ENCODE measurements at places on chromosomes 1 and 21.
A peak's percentile ranks its signal among the peaks of the same experiment; 100 is the strongest.

DNA sequence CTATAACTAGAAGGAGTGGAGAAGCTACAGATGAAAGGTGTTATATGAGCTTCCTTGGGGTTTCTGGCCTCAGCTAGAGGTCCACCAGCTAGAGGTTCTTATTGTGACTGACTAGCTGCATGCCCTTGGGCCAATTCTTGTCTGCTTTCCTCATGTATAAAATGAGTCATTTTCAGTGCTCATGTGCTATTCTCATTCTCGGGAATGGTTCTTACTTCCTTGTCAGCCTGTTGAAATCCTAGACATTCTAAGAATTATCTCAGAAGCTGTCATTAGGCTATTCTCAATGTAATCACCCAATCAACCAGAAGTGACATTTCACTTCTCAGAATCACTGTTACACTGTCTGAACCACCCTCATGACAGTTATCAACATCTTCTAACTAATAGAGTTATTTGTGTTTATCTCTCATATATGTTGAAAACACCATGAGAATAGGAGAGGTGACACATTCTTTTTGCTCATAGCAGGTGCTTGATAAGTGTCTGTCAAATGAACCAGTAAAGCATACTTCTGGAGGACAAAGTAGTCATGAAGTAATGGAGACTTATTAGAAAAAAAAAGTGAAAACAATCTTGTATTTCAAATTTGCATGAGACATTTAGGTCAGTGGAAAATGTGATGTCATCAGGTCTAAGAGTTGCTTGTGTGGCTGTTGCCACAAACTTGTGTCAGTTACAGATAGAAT, 122.8 kb upstream of the IVNS1ABP start:
- DNase-seq, result peak; percentile 90

- DNase-seq, result no peak
Observed at GRCh38 chr1:231774719-231775335, 148.2 kb downstream of the DISC1 start.

DNA sequence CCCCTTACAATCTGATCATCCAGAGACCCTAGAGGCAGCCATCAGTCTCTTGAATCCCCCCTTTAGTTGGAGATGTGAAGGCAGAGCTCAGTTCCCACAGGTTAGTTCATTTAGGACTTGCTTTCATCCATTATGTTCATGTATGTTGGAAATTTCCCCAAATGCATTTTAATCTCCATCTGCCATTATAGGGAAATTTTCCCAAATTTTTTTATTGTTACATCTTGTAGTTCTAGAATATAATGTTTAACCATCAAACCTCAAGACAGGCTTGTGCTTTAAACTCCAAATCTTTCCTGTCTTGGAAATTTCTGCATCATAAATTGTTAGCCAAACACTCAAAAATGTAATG, 68.4 kb downstream of the RRAGC start:
- no peak for DNase-seq

DNA sequence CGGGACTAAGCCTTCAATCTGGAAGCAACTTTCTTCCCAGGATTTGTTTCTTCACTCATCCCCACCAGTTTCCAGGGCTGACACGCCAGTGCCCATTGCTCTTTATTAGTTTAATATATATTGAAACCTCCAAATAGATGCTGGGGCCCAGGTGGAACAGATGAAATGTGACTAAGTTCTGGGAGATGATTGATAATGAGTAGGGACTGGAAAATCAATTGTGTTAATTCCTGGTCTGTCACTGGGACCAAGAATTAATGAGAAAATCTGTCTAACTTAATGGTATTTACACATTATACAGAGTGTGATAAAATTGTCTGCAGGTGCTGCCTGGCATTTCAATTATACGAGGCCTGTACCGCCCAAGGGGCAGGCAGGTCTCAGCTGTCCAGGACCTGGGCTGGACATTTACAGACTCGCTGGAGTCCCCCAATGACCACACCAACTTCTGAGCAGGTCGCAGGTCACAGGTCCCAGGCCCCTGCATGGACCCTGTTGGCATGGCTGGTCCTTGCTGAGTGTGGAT, 35.8 kb downstream of the UBIAD1 start:
- no peak for DNase-seq

DNA sequence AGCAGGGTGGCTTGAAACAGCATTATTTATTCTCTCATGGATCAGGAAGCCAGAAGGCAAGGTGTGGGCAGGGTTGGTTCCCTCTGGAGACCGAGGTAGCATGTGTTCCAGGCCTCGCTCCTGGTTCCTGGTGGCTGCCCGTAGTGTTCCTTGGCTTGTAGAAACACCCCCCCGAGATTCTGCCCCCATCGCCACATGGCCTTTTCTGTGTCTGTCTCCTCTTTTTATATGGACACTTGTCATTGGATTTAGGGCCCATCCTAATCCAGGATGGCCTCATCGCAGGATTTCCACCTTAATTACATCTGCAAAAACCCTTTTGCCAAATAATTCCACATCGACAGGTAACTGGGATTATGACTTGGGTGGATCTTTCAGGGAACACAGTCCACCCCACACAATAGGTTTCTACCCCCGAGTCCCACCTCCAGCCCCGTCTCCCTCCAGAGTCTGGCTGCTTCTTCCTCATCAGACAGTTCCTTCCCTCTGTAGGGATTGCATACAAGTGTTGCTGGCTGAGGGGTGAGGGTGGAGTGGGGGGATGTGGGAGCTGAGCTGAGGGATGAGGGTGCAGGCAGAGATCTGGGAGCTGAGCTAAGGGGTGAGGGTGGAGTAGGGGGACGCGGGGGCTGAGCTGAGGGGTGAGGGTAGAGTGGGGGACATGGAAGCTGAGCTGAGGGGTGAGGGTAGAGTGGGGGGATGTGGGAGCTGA, 12.3 kb upstream of the NPHP4 start:
- no peak for DNase-seq

DNA sequence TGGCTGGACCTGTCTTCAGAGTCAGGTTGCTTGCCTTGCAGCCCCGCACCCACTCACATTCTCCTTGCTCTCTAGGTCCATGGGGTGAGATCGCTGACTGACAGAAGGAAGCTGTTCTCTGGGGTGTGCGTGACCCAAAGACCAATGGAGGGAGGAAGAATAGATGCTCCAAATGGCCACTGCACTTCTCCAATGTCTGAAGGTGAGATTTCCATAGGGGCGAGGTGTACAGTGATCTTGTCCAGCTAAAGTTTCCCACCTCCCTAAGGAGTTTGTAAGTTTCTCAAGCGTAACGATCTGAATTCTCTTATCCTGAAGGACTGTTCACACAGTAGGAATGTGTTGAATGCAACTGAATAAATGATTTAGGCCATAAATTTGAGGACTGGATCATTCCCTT, 211.9 kb upstream of the IRF2BP2 start:
- DNase-seq, result no peak

DNA sequence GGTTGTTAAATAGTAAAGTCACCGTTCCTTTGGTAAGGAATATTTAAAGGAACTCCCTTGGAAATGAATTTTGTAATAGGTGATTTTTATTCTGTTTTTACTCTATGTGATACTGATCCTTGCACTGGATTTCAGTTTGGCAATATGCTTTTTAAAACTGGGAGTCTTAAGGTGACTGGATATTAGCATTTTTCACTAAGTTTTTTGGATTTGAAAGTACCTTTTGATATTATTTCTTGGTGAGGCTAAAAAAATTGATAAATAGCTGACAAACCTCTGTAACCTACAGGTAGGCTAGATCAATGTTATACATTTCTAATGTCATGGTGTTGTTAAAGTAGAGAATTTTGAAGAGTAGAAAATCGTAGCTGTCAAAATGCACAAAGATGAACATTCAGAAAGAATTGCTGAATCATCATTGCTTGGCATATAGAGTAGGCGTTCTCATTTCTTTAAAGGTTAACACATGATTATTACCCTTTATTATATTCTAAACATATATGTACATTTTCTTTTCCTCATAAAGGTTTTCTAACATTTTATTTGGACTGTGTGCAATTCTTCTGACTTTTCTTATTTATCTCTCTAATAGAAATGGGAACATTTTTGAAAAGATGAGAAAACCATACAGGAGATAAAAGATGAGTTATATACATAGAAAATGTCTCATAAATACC, 1.5 kb upstream of the DNAJB4 start:
- DNase-seq, result peak; percentile 51

GRCh38 chr1:109617291-109617801, 2.1 kb downstream of the GNAT2 start:
- peak; percentile 92 for DNase-seq

- peak; percentile 75 for DNase-seq
Observed at GRCh38 chr1:81126989-81127581, 673.6 kb upstream of the ADGRL2 start.

DNA sequence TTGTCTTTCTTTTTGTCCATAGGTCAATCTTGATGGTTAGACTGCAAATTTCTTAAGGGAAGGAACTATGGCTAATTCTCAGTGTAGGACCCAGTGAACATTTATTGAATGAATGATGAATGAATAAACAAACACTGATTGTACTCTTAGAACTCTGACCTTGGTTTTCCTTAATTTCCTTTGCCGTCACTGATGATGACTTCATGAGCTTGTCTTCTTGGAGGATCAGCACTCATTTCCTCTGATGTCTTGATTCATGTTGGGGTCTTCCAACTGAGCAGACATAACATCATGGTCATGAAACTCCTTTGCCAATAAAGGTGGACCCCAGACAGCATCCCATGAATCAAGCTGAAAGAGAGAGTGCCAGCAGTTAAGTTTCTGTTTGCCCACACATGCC, 96.3 kb downstream of the PLPP3 start:
- DNase-seq, result no peak

DNA sequence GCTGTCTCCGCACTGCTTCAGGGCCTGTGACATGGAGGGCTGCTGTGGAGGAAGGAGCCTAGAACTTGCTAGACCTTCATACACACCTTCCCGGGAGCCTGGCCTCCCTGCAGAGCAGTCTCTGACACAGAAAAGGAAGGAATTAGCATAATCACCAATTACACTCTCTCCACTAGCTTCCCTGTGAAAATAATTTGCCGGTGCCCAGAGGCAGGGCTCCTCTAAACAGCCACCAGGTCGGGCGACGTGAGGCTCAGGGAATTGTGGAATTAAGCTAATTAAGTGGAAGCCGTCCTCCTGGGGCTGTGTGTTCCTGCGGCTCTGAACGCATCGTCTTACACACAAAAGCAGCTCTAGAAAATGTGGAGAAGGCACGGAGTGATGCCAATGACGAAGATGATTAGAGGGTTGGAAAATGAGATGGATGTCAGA, 82.6 kb downstream of the NENF start:
- DNase-seq, result no peak

DNA sequence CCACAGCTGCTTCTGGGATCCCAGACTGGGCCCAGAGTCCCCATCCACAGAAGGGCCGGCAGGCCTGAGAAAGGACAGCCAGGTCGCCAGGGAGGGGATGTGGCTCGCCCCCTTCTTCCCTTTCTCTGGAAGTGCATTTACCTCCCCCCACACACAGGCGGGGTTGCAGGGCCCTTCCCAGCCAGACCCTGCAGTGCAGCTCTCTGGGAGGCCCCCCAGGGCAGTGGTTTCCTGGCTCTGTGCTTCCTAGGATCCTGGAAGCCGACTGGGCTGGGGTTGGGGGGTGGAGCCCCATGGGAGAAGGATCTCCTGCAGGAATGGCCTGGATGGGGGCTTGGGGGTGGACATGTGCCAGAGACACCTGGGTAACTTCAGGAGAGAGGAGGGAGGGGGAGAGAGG, 4.2 kb upstream of the COL6A1 start:
- peak; percentile 20 for DNase-seq

- DNase-seq, result no peak
Observed at GRCh38 chr1:67571406-67571805, 113.6 kb upstream of the GADD45A start.

- DNase-seq, result no peak
Observed at GRCh38 chr21:32592929-32593502, 7.7 kb upstream of the TCP10L start.

GRCh38 chr1:31181515-31182343, 58.0 kb downstream of the NKAIN1 start:
- DNase-seq, result peak; percentile 56

DNA sequence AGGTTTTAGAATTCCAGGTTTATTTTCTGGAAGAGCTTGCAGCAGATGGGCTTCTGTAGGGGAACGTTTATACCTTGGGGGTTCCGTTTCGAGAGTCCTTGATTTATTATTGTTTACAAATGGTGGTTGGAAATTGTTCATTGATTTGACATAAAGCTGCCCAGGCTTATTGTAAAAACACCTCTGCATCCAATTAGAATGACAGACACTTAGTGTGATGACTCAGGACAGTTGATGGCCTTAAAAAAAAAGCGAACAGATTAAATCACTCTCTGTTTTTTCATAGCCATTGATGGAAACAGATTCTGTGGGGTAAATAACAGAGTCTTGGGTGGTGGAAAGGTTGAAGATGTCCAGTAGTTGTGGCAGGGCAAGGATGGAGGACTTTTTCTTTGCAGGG, 35.4 kb downstream of the GALNT2 start:
- no peak for DNase-seq

DNA sequence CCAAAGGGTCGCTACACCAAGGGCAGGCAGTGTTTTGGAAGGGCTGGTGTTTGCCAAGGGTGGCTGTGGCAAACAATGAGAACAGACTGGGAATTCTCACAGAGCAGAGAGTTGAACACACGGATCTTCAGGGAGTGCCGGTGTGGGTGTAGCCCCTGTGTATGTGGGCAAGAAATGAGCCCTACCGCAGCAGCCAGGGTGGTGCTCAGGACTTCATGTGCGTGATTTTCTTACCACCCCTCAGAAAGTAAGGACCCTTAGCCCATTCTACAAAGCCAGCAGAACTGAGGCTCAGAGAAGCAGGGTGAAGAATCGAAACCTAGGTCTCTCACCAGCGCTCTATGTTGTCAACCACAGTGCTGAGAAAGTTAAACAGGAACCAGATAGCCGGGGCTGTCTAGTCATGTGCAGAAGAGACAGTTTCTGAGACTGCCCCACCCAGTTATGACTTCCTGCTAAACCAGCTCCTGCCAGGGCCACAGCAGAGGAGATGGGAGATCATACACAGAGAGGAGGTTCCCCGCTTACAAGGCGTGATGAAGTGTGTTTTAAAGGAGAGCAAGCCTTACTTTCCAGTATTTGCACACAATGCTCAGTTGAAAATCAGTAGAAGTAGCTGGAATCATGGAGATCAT, 21.9 kb upstream of the MORC3 start:
- DNase-seq, result peak; percentile 3

- DNase-seq, result peak; percentile 53
Observed at GRCh38 chr1:89260566-89261255, 11.9 kb downstream of the GBP5 start.

DNA sequence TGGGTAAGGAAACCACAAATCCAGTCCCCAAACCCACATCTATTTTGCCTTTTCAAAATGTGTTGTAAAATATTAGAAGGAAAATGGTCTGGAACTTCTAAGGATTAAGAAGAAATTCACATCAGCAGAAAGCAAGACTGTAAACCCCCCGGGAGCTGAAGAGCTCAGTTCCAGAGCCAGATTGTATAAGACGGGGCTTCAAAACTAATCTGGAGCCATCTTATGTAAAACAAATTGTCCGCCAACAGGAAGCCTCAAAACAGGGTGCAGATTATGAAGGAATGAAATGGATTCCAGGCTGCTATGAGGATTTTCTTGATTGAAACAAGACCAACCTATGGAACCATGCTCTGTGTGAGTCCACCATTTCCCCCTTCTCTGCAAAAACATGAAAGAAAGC, 25.1 kb upstream of the HUNK start:
- no peak for DNase-seq

All from adipocyte (in vitro differentiated cells).